ENCODE measurements at places on chromosomes 12 and 14.

DNA sequence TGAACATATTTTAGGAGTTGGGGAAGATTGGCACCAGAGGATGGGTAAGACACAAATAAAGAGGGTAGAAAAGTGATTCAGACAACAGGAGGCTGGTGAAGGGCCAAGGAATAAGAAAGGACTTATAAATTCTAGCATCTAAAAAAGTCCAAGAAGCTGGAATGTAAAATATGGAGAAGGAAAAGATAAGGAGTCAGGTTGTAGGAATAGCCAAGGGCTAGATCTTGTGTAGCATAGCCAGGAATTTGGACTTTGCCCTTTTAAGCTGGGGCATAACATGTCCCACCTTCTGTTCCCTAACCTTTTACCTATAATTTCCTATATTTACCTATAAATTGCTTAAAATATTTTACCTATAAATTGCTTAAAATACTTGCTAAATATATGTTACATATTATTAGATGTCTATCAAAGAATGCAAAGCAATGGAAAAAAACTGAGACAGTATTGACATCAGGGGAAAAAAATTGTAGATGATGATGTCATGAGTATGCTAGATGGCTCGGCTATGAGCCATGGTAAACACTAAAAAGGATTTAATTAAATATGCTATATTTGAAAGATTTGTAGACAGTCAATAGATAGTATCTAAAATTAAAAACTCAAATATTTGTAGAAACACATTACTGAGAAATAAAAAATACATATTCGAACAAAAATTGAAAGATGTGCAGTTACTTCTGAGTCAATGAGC, 99.7 kb upstream of the PLEKHG7 start:
- DNase-seq, result no peak

DNA sequence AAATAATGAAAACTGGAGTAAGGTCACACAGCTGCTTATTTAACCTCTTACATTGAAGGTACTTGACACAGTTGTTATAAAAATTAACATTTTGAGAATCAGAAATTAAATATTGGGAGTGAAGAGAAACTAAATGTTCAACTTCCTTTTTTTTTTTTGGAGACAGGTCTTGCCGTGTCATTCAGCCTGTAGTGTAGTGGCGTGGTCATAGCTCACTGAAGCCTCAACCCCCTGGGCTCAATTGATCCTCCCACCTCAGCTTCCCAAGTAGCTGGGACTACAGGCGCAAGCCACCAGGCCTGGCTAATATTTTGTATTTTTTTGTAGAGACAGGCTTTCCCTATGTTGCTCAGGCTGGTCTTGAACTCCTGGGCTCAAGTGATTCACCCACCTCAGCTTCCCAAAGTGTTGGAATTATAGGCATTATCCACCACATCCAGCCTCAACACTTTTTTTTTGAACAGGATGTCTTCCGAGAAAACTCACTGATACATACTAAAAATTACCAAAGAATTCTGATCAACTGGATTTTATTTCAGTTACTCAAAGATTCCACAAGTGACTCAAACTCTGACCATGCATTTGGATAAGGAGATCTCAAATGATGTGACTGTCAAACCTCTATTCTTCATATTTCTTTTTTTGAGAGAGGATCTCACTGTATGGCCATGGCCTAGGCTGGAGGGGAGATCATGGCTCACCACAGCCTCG, 35.4 kb downstream of the SGPP1 start:
- no peak for DNase-seq

DNA sequence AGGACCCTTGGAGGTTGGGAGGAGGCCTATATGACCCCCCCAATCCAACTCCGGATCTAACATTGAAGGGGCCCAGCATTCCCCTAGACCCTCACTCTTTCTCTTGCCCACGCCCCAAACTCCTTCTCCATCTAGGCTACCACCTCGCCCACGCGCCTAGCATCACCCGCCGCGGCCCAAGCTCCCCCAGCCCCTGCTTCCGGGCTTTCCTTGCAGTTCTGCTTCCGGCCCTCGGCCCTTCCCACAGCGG, 445 bp downstream of the CERS5 start:
- DNase-seq, result no peak

DNA sequence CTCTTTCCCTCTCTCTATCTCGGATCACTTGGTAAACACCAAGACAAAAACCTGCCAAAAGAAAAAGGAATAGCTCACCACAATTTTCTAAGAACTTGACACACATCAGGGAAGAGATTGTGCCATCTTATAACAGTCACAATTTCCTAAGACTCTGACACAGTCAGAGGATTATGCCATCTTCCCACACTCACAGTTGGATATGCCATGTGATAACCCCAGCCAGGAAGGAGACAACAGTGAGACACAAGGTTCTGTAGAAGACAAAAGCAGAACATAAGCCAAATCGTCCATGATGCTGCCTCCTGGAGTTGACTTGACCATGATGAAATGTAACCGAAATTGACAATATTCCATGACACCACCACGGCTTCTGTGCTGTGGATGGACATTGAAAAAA, 2.8 kb upstream of the CLEC9A start:
- DNase-seq, result no peak

- no peak for DNase-seq
Measured at GRCh38 chr14:93731753-93732152, 56.5 kb downstream of the PRIMA1 start.

DNA sequence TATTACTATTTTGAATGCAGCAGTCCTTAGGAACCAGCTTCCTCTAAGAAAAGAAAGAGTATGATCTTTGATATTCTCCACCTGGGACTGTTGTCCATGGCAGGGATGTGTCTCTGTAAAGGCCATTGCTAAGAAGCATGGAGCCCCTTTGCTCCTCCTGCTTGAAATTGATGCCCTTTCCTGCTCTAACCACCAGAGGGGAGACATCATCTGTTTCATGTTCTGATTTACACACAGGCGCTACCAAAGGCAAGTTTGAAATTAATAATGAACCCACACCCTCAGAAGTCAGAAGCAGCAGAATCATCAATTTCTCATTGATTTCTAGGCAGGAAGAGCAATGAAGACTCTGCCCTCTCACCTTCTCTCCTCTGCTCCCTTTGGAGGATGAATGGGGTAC, 253.8 kb downstream of the RMST start:
- DNase-seq, result no peak

DNA sequence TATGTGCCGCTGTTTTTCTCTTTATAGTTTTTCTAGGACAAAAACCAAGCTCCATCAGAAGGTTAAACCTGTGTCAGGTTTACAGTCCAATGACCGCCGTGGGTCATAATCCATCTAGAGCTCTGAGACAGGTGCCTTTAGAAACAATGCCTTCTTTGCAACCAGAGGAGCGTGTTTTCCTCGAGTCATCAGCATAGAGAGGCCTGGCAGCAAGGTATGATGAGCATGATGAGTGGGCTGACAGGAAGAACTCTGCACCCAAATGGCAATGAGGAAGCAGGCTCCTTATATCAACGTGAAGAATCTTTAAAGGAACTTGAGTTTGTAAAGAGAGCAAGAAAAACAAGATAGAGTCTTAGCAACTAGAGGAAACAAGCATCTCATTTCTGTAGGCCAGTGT, 60.5 kb upstream of the NUDT4 start:
- DNase-seq, result no peak

DNA sequence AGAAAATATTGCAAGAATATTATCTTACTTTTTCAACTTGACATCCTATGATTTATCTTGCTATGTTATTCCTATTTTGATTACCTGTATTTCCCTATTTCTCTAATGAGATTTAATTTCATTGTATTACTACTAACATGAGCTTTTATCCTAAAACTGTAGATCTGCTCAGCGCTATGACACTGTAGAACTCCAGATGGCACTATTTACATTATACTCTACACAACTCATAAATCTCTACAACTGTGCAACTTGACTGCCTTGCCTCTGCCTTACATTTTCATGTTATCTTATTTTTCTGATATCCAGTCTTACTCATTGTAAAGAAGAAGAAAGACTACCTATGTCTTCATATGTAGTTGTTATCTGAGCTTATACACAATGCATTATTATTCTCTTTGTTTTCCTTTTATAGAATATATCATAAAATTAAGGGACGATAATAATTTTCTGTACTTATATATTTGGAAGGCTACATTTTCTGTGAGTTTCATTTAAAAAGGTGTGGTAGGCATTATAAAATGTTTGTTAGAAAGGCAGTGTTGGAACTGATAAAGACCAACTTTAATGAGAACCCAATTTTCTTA, 24.1 kb downstream of the NUP37 start:
- no peak for DNase-seq

- peak; percentile 47 for DNase-seq
Measured at GRCh38 chr12:3303410-3304136, 187.4 kb upstream of the PRMT8 start.

- DNase-seq, result no peak
Measured at GRCh38 chr14:78175412-78175811, 5.2 kb downstream of the NRXN3 start.

- no peak for DNase-seq
Measured at GRCh38 chr14:51019089-51019488, 74.8 kb upstream of the PYGL start.

DNA sequence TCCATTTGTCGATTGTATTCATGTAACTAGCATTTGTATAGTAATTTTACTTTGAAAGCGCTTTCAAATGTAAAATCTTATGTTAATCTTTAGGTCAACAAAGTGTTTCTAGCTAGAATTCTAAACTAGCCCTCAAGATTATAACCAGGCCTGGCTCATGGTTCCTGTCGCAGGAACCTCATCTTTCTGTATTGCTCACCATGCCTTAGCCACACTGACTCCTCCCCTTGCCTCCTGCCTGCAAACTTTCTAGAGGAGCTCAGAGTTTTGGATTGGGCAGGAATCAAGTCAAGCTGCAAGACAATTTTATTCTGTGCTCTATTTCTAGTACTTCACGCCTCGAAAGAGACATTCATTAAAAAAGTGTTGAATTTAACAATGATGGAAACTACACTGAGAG, 99.8 kb downstream of the TGFB3 start:
- DNase-seq, result no peak

- DNase-seq, result no peak
Measured at GRCh38 chr12:116325336-116325664, 47.8 kb upstream of the MED13L start.

DNA sequence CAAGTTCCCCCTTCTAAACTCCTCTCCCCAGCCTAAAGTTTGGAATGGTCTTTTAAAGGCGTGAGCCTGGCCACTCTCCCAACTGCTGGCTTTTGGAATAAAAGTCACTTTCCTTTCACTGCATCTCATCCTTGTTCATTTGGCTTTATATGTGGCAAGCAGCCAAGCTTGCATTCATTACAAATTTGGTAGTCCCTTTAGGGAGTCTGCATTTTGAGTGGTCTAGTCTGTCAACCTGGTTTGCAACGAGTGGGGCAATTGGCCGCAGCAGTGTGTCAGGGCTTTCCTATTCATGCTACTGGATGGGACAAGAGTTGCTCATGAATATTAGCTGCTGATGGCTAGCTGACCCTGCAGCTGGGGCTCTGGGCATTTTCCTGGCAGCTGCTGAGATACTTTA, 57.0 kb downstream of the CATSPERB start:
- no peak for DNase-seq

GRCh38 chr12:105552056-105552455, 221.6 kb downstream of the C12orf75 start:
- no peak for DNase-seq

- DNase-seq, result no peak
Measured at GRCh38 chr12:49055092-49055491, 5.5 kb downstream of the KMT2D start.

- no peak for DNase-seq
Measured at GRCh38 chr12:124675881-124676713, 108.7 kb upstream of the NCOR2 start.

DNA sequence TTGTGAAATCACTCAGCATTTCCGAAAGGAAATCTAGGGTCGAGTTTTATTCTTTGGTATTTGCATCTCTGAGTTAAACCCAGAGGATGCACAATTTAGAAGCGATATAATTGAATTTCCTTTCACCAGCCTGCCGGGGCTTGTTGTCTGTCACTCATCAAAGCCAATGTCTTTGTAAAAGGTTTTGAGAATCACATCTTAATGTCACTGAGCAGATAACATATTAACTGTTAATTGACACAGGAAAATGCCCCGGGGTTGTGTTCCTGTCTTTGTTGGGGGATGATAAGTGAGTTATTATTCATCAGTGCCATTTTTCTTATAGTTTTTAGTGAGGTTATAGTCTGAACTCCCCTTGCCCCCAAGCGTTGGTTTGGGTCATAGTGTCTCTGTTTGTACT, 73.4 kb downstream of the DUSP6 start:
- no peak for DNase-seq

GRCh38 chr12:108511633-108512540, 3.2 kb upstream of the FICD start:
- DNase-seq, result peak; percentile 5

DNA sequence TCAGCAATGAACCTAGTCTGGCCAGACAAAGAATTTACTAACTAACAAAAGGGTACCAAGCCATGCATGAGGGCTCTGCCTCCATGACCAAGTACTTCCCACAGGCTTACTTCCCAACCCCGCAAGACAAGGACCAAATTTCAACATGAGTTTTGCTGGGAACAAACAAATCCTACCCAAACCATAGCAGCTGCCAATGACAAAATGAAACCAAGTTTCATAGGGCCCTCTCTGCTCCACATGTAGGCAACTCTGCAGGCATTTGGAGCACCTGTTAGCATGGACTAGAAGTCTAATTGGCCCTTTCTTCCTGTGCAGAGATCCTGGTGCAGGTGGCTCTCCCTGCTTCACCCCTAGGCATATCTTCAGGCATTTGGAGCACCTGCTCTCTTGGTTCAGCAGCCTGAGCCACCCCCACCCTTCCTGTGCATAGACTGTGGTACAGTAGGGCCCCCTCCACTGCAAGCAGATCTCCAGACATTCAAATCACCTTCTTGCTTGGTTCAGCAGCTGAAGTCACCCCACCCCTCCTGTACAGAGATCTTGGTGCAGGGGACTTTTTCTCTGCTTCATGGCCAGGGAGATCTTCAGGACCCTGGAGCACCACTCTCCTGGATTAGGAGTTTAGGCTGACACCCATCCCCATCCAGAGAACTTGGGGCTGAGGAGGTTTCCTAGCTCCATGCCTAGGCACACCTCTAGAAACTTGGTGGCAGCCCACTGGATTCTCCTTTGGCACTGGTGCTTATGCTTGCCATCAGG, 308.7 kb downstream of the RPAP3 start:
- DNase-seq, result no peak

- no peak for DNase-seq
Measured at GRCh38 chr14:38103542-38104225, 104.0 kb upstream of the SSTR1 start.

GRCh38 chr12:76033081-76034011, 1.8 kb upstream of the PHLDA1 start:
- no peak for DNase-seq

- DNase-seq, result no peak
Measured at GRCh38 chr14:87877877-87878276, 115.1 kb downstream of the GALC start.

DNA sequence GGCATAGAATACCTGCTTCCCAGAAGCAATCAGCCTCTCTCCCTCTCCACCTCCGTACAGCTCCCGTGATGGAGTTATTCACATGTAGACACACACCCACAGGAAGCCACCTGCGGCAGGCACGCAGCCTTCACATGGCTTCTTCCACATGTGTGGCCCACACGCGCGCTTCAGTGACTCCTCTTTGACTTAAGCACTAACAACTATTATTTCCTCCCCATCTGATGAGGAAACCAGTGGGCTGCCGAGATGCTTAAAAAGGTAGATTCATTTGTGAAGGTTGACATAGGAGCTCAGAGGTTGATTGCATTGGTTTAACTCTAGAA, 69.3 kb downstream of the PRMT8 start:
- no peak for DNase-seq

GRCh38 chr12:50923361-50924130, 28.8 kb upstream of the HIGD1C start:
- DNase-seq, result no peak

- DNase-seq, result no peak
Measured at GRCh38 chr12:112413855-112414625, 4.6 kb upstream of the RPL6 start.

- DNase-seq, result no peak
Measured at GRCh38 chr14:74792249-74793039, 29.3 kb downstream of the YLPM1 start.
